ENCODE measurements at places on chromosomes 11 and 22. TPM values are rescaled to one million over a fixed set of nuclear protein-coding genes. Genes with fewer than 3 reads are reported as not detected.

Gene THY1
- not detected for total RNA-seq

Gene NR1H3
- 5.5 TPM for total RNA-seq

Gene OR51B4
- total RNA-seq: not detected

Gene IRF7
- 16.5 TPM for total RNA-seq

Gene APOA5
- not detected for total RNA-seq

Gene BCO2
- total RNA-seq: 1.8 TPM

Gene ZNF215
- 4.6 TPM for total RNA-seq

Gene LRRC74B
- not detected for total RNA-seq

Gene BDNF
- total RNA-seq: 3.4 TPM

Gene ELFN2
- 0.04 TPM for total RNA-seq

Gene DKK3
- 287 TPM for total RNA-seq

Gene SLC17A6
- not detected for total RNA-seq

Gene OR5P2
- not detected for total RNA-seq

Gene HBG1
- not detected for total RNA-seq

Gene CSNK2A3
- 1.4 TPM for total RNA-seq

Gene PNPLA5
- not detected for total RNA-seq

Gene FGF19
- not detected for total RNA-seq

Gene HBG2
- not detected for total RNA-seq

Gene MIOX
- not detected for total RNA-seq

Gene SSRP1
- 115 TPM for total RNA-seq

Gene JHY
- total RNA-seq: 1.8 TPM

Gene GRIA4
- 1.5 TPM for total RNA-seq

Gene CREB3L1
- total RNA-seq: 1.9 TPM

Gene OR51S1
- total RNA-seq: not detected
